ENCODE measurements at places on chromosomes 7 and 10.

DNA sequence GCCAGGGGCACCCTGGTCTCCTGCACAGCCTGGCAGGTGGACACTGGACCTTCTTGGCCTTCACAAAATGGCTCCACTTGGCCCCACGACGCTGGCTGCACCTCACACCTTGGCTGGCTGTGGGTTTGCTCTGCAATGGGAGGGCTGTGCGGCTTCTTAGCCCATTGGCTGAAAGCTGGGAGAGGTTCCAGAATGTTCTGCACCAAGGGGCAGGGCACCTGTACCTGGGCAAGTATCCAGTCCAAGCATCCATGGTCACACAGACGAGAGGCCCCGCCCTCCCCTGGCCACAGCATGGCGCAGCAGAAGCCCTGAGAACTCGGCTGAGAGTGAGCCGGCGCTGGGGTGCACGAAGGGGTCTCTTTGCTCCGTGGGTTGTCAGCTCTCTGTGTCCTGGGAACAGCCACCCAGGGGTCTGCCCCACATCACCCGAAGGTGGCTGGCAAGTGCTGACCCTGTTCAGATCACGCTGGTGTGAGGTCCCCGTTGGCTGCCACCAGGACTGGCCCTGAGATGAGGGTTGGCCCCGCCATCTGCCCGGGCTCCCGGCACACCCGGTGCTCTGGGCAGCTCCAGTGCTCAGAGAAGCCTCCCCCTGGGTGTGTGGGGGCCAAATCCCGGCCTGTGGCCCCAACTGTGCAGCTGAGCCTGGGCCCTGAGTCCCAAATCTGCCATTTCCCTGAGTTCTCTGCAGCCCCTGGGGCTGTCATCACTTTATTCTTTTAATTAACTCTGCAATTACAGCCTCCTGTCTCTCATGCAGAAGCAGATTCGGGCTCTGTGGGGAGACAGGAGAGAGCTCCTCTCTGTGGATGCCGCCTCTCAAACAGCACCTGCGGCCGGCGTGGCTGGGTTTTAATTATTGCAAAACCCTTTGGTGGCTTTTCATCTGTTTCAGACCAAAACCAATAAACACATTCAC, 19.4 kb upstream of the ADGRA1 start:
- DNase-seq: no peak

DNA sequence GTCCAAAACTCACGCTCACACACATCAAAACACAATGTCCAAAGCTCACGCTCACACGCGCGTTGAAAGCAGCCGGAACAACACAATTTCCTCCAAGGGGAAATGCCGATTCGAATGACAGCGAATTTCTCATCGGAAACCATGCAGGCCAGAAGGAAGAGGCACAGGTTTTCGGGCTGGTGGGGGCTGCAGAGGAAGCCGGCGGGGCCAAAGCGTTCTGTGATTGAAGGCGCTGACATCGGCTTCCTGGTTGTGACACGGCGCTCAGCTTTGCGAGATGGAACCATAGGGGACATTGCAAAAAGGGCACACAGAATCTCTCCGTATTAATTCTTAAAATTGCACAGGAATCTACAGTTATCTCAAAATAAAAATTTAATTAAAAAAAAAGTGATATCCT, 61.3 kb downstream of the FOXL3 start:
- no peak for DNase-seq

DNA sequence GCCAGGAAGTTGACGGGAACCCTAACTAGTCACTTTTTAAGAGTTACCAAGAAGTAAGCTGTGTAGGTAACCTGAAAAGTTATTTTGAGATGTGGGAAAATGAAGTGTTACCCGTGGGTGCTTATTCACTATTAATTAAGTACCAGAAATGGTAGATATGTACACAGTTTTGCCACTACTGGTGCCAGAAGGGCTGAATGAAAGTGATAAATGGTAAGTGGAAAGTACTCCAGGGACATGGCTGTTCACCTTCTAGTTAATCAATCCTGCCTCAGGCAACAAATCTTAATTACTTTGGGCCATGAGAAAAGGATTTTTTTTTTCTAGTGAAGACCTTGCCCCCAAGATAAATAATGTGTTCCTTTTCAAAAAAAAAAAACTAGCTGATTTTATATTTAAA, 15.8 kb downstream of the NET1 start:
- no peak for DNase-seq

DNA sequence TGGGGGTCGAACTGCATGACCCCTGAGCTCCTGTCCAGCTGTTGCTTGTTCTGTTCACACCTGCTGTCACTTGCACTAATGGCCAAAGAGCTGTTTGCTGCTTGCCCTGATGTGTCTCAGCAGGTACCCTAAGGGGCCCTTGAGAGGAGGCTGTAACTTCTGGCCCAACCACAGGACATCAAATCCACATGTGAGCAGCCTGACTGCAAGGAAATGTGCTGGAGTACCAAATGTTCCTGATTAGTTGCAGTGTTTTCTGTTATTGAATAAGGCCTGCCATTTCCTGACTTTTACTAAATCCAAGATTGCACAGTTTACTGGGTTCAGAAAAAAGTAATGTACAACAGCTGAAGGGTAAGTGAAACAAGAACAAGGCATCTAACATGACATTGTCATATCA, 91.7 kb upstream of the IL6 start:
- DNase-seq: no peak

GRCh38 chr7:44306606-44307005, 18.8 kb downstream of the CAMK2B start:
- DNase-seq: no peak

DNA sequence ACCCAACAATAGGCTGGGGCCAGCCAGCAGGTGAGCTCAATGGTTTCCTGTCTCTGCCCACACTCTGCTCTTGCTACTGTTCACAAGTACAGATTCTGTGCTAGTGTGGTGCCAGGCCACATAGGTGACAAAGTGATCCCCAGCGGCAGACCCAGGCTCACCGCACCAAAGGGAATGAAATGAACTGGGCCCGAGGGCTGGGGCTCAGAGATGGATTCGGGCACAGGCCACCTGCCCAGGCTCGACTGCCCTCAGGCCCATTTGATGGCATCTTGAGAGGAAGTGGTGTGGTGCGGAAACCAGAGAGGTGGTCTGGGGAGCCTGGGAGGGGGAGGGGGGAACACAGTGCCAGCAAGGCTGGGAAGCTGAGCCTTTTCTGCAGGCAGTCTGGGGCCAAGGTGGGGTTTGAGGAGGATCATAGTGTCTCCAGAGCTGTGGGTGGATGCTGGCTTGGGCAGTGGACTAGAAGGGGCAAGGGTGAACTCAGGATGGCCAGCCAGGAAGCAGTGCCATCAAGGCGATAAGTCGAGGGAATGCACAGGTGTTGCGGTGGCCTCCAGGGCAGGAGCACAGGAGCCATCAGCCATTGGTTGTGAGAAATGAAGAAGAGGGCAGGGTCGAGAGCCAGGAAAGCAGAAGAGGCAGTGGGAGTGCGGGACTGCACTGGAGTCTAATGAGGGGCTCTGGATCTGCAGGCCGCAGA, 85.2 kb downstream of the ARHGAP22 start:
- no peak for DNase-seq

DNA sequence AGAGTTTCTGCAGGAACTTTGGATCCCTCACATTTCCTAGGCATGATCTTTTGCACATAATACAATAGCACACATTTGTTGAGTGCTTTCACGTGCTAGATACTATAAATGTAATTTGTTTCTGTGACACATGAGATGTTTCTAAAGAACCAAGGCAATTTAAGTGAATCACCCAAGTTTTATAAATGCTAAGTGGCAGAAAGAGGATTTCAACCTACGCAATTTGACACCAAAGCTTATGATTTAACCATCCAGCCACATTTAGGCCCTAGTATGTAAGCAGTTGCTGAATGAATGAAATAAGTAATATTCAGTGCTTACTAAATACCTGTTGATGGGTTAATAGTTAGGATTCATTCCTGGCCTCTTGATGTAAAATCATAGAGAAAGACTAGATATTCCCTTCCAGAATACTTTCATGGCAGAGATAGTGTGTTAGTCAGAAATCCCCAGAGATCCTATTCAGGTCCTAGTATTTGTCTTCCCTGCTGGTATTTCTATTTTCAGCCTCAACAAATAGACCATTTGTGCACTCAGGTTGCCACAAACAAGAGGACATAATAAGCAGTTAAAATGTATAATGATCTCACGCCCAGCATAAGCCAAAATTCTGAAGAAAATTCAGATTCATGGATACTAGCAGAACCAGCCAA, 572.6 kb downstream of the IPMK start:
- no peak for DNase-seq

DNA sequence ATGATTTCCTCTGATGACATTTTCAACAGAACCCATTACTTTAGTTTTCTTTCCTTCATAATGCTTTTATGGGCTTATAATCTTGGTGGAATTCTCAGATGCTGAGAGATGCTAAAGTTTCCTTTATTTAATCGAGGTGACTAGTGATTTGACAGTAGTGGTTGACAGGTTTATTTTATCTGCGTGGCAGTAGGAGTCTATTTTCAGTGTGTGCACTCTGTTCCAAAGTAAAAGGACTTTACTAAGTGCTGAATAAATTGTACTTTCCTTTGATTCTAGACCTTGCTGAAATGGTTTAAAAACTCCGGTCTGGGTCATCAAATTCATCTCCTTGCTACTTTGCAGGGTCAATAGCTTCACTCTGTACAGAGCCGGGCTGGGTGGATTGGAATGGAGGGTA, 900.3 kb downstream of the LRMDA start:
- DNase-seq: no peak

GRCh38 chr10:74705358-74705980, 120.9 kb upstream of the KAT6B start:
- no peak for DNase-seq

GRCh38 chr10:49655099-49655498, 24.4 kb upstream of the C10orf53 start:
- no peak for DNase-seq

DNA sequence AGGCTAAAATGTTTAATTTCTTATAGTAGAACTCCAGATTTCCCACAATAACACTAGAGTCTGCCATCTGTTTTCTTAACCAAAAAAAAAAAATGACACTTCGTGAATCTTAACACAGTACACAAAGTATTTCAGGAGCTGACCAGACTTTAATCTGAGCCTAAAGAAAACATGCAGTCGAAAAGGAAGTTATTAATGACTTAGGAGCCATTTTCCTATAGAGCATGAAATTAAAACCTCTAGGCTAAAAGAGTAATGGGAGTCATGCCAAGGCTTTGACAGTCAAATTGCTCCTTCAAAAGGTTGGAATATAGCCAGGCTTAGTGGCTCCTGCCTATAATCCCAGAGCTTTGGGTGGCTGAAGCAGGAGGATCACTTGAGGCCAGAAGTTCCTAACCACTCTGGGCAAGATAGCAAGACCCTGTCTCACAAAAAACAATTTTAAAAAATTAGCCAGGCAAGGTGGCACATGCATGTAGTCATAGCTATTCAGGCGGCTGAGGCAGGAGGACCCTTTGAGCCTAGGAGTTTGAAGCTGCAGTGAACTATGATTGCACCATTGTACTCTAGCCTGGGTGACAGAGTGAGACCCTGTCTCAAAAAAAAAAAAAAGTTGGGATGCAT, 13.6 kb downstream of the MICU1 start:
- DNase-seq: no peak

DNA sequence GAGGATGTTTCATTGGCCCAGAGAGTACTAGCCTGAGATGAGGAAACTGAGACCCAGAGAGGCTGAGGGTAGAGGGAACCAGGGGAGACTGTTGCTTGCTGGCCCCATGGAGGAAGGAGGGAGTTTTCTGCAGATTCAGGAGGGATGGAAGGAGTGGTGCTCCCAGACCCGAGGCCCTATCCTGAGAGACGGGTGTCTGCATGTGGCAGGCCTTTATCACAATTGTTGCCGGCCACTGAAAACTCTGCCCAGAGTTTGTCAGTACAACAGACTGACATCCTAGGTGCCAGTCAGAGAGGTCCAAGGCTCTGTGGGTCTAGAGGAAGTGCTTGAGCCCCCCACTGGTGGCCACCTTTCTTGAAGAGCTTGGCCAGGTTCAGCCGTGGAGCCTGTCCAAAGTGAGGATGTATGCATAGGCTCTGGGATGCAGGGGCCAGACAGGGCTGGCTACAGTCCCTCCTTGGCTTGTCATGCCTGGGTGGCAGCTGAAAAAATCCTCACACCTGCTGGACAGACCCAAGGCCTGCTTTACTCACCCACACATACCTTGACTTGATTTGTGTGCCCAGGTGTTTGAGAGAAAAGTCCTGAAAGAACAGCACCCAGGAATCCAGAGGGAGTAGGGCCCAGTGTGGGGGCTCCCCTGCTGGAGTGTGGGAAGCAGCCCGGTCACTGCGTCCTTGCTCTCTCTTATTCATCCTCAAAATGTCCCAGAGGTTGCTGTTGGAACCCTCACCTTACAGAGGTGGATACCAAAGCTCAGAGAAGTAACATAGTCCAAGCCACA, 65.2 kb downstream of the CLRN3 start:
- no peak for DNase-seq

GRCh38 chr10:93071674-93072224, 1.9 kb upstream of the CYP26A1 start:
- peak; percentile 73 for DNase-seq

- DNase-seq: no peak
Observed at GRCh38 chr7:156230576-156230975, 410.0 kb upstream of the RNF32 start.

DNA sequence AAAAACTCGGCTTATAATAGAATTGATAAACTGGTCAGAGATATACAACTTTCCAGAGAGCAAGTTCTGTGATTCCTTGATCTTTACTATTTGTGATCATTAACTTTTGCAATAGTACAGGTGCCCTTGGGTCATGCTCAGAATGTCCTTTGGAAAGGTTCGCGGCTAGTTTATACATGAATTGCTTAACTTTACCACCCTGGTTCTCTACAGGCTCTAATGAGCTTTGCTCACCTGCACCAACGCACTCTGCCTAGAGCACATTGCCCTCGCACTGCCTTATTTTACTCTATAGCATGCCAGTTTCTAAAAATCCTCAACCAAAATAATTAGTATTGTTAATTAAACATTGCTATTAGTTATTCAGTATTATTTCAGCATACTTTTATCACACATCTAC, 931.2 kb upstream of the KCND2 start:
- no peak for DNase-seq

- DNase-seq: no peak
Observed at GRCh38 chr7:30270921-30271320, 13.5 kb upstream of the ZNRF2 start.

- no peak for DNase-seq
Observed at GRCh38 chr7:91557789-91558404, 293.7 kb downstream of the FZD1 start.

GRCh38 chr7:44472843-44473242, 17.6 kb downstream of the NUDCD3 start:
- DNase-seq: no peak

DNA sequence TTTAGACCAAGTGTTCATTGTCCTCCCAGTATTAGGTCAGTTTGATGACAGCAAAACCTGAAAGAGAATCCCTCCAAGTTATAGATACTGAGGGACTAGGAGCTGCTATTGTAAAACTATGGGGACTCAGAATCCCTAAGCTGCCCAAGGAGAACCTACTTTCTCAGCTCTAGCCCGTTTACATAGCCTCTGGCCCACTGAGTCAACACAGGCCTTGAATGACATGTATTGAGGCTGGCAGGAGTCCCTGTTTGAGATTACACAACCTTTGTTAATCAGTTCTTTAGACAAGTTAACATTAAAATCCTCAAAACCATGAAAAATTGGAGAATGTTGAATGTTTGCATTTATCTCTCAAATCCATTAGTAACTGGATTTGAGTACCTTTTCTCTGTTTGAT, 1079.0 kb downstream of the KCNMA1 start:
- no peak for DNase-seq

Data from retina (tissue), 1 donor.